Tracheal epithelial cell (primary cell): ENCODE measurements at places on chromosomes 2 and 18. TPM values are rescaled to one million over a fixed set of nuclear protein-coding genes. Genes with fewer than 3 reads are reported as not detected.

Gene IL37
- not detected in 2 replicates for total RNA-seq

Gene CFAP65
- total RNA-seq: under 0.01 TPM in 1 of 2 replicates, not detected in the other

Gene SESTD1
- total RNA-seq: 10.4 and 14.7 TPM in 2 replicates

Gene UGT1A1
- 0.48 and 1.1 TPM in 2 replicates for total RNA-seq

Gene NTSR2
- not detected in 2 replicates for total RNA-seq

Gene KLF11
- 10.0 and 10.8 TPM in 2 replicates for total RNA-seq

Gene OSBPL1A
- 24.1 and 32.2 TPM in 2 replicates for total RNA-seq

Gene DTNA
- 2.1 and 13.0 TPM in 2 replicates for total RNA-seq

Gene NEURL3
- 6.3 TPM in 1 of 2 replicates, not detected in the other for total RNA-seq

Gene KHK
- 0.85 and 1.7 TPM in 2 replicates for total RNA-seq

Gene SRD5A2
- total RNA-seq: not detected in 2 replicates

Gene FAHD2B
- total RNA-seq: 7.5 and 11.3 TPM in 2 replicates

Gene MOCOS
- total RNA-seq: 15.9 and 32.6 TPM in 2 replicates

Gene CCDC121
- total RNA-seq: 0.85 and 1.9 TPM in 2 replicates
